Right forelimb (tissue), 1 donor: ENCODE measurements at places on chromosomes 2 and 18.

- DNase-seq: no peak
Measured at GRCh38 chr18:76080430-76080829, 414.6 kb downstream of the ZNF516 start.

DNA sequence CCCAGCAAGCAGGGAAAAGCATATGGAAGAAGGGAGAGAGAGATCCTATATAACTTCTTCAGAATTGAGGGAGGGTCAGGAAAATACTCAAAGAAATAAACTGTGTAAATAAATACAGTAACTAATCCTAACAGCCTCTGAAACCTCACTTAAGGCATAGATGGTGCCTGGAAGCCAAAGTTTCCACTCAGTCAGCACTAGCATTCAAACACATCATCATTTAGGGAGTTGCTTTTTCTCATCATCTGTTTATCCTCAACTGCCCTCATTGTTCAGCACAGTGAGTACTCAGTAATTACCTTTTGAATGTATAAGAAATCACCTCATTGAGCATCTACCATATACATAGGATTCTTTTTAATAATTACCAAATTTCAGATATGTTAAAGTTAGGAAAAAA, 262.9 kb downstream of the C1D start:
- no peak for DNase-seq

DNA sequence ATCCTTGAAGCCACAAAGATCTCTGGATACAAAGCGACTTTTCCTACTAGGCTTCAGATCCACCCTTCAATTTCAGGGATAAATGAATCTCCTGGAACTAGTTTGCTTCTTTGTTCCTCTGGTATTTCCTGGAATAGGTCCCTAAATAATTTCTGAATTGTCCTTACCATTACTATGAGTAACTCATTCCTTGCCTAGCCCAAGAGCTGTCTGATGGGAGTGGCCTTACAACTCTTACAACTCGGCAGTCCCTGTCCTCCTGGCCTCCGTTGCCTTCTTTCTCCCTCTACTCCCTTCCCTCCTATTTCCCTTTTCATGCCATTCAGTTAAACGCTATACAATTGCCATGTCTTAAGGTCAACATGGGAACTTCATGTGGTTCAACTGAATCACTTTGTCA, 98.2 kb upstream of the FHL2 start:
- no peak for DNase-seq

- DNase-seq: no peak
Measured at GRCh38 chr2:78606895-78607294, 418.6 kb upstream of the REG3G start.

GRCh38 chr2:170362871-170363631, 185.1 kb downstream of the MYO3B start:
- DNase-seq: no peak

DNA sequence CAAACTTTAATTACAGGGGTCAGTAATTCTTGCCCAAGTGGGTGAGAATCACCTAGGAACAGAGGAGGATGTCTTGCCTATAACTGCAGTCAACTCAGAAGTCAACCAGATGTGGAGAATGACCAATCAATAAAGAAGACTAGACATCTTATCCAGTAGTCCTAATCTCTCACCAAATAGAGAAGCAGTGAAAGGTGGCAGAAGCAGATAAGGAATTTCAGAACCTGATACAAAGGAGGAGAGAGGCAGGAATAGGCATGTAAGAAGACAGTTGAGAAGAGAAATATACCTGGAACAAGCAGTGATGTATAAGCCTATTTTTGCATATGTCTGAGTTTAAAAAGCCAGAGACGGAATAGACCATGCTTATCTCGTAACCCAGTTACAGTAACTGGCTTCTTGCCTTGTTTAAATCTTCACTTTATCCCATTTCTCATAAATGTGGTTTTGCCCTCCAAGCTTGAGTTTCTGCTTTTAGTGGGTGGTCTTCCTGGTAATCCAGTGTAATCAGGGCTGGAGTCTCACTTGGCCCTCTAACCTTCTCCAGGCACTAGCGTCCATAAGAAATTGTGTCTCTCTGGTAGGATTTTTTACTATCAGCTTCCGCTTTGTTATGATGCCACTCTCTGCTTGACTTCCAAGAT, 401.0 kb downstream of the SUCLG1 start:
- no peak for DNase-seq

- no peak for DNase-seq
Measured at GRCh38 chr2:172640389-172640788, 84.5 kb downstream of the PDK1 start.

GRCh38 chr2:172928756-172929155, 146.9 kb upstream of the MAP3K20 start:
- no peak for DNase-seq

DNA sequence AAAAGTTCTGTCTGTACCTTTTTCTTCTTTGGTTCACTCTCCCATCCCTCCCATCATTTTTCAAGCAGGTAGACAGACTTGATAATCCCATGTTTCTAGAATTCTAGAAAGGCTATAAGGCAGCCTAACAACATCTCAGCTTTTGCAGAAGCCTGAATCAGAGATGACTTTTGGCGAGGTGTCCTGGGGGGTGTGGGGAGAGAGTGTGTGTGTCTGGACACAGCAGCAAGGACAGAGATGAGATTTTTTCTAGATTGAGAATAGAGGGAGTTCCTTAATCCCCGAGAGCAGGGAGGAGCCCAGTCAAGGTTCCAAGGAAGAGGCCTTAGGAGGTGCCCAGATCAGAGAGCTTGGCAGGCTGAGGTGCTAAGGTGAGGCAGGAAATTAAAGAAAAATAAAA, 22.0 kb upstream of the LAPTM4A start:
- DNase-seq: no peak

DNA sequence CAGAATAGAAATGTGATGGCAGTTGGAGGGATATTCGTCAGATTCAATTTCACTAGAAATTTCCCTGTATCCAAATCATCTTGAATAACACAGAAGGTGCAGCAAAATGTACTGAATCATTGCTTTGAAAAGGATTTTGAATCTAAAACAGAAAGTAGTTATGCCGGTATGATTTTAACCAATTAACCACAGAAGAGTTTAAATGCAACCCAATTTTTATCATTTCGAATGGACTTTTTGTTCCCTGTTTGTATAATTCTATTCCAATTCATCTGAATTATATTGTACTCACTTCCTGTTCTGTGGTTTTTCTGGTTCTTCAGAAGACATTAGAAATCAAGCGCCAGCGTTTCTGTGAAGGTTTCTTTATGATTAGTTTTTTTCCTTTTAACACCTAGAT, 190.4 kb downstream of the MYO3B start:
- DNase-seq: no peak
